ENCODE measurements at places on chromosomes 12 and 14.
A peak's percentile ranks its signal among the peaks of the same experiment; 100 is the strongest.

GRCh38 chr12:117069926-117070900, 29.0 kb downstream of the TESC start:
- no peak for DNase-seq

DNA sequence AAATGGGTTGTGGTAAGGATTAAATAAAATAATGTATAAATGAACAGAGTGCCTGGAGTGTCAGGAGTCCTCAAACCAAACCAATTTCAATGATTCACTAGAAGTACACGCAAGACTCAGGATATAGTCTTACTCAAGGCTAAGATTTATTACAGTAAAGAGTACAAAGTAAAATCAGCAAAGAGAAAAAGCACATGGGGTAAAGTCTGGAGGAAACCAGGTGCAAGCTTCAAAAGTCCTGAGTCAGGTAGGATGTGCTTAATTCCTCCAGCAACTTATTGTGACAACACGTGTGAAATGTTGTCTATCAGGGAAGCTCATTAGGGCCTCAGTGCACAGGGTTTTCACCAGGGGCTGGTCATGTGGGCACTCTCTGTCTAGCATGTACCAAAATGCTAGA, 105.8 kb upstream of the NAP1L1 start:
- no peak for DNase-seq

DNA sequence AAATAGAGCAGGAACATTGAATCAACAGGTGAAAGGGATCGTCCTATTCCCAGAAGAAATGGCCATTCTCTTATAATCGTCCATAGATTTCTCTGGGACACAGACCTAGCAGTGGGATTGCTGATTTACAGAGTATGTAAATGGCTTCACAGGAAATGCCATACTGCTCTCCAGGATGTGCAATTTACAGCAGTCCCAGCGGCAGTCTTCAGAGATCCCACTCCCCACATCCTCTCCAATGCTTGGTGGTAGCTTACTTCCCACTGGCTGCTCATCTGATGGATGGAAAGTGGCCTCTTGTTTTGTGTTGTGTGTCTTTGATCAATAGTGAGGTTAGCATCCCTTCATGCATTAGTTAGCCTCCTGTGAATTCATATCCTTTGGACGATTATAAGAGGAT, 58.1 kb upstream of the PRMT8 start:
- no peak for DNase-seq

DNA sequence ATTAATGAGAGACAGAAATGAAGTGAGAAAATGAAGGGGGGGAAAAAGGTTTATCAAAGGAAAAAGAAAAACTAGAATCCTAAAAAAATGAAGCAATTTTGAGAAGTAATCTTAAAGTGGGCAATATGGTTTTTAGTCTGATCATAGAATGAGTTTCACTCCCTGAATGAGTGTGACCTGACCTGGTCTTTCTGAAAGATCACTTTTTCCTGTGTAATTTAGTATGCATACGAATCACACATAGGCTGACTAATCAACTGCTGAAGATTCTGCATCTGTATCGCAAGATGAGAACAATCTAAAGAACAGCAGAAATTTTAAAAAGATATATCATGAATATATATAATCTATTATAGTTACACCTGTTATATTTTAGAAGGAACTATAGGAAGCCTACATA, 11.3 kb downstream of the GNPTAB start:
- DNase-seq: no peak

DNA sequence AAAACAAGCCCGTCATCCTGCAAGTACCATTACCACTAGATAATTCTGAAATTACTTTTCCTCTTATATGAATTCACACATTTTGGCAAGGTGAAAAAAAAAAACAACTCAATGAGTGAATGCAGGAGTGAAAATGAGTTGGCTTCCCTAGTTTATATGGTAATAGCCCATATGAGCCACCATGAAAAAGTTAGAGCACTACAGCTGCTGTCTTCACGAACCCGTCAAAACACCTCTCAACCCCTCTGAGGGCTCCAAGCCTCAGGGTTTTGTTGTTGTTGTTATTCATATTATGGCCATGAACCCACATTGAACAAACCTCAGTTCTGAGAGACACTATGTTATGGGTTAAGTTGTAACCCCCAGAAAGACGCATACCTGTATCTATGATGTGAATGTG, 289.9 kb upstream of the CAND1 start:
- no peak for DNase-seq

- DNase-seq: no peak
Measured at GRCh38 chr14:99261912-99262787, 9.8 kb downstream of the BCL11B start.

- DNase-seq: no peak
Measured at GRCh38 chr12:62629413-62629812, 162.8 kb downstream of the MON2 start.

GRCh38 chr14:88384718-88385117, 739 bp upstream of the SPATA7 start:
- peak; percentile 10 for DNase-seq

DNA sequence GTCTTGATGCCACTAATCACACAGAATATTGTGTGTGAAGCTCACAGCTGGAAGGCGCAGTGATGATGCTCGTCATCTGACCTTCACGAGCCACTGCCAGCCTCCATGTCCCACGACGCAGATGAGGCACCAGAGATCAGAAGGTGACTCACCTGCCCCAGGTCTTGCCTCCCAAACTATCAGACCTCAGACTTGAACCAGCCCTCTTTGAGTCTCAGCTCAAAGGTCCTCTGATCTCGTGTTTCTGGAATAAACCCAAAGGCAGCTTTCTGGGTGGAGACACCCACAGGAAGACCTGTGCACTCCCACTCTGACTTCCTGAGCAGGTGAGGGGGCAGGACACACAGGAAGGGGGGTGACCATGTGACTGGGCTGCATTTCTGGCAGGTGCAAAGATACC, 19.6 kb upstream of the CHGA start:
- DNase-seq: no peak

- peak; percentile 70 for DNase-seq
Measured at GRCh38 chr12:57754411-57755193, at the start of gene MARCHF9. TSS of gene MARCHF9 (plus strand) at chr12:57755103. CDS start at chr12:57755529, 426 bp downstream.

- peak; percentile 66 for DNase-seq
Measured at GRCh38 chr12:46269429-46270241, 792 bp upstream of the SLC38A1 start.

DNA sequence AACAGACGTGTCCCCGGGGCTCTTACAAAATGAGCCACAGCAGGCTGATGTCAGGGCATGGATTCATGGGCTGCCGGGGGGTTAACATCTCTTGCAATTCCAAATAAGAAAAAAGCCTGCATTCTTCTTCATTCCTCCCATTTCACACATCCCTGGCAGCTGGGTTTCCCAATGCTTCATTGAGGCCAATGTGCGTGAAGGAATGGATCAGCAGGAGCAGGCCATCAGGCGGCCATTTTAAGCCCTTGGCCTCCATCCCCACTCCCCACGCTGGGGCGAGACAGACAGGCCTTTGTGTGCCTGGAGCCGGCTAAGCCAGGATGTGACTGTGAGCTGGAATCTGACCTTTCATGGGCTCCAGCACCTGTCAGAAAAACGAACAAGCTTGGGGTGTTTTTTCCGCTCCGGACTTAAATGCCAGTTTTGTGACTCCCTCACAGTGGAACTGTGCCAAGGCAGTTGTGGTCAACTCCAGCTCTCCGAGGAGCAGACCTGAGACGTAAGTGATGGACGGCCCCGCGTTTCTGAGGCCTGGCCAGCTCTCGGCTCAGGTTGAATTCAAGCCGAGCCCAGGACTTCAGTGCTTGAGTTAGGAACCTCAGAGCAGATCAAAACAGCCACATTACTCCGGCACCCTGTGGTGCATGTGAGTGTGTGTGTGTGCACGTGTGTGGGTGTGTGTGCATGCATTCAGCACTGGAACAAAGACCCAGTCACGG, 133.1 kb downstream of the TMEM30B start:
- peak; percentile 95 for DNase-seq

DNA sequence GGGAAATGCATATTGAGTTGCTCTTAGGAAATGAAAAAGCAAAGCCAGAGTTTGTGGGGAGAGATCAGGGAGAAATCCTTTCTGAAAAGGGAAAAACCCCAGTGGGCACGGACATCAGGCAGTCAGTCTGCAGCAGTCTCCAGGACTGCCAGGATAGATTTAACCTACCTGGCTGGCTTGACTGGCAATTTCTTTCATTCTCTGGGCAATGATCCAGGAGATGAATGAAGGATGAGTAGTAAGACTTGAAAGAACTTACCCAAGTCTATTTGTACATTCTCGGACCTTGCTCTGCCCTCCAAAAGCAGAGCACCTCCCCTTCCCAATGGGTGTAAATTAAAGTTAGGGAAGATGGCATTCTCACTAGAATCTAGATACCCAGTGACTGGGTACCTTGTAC, 42.9 kb downstream of the CMAS start:
- DNase-seq: peak; percentile 78

DNA sequence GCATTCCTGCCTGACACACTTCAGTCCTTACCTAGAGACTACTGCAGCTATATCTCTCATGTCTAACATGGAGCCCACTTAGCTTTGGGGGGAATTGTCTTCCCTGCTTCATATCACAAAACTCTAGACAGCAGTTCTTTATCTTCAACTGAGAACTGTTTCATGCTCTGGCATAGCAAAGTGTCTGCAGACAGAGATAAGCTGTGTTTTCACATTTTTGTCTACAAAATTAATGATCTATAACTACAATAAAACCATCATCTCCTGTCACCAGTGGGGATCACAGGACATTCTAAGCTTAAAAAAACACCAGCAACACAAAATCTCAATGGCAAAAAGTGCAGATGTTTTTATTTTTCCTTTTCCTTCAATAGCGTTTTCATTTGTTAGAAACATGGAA, 137.1 kb upstream of the VRK1 start:
- DNase-seq: no peak

DNA sequence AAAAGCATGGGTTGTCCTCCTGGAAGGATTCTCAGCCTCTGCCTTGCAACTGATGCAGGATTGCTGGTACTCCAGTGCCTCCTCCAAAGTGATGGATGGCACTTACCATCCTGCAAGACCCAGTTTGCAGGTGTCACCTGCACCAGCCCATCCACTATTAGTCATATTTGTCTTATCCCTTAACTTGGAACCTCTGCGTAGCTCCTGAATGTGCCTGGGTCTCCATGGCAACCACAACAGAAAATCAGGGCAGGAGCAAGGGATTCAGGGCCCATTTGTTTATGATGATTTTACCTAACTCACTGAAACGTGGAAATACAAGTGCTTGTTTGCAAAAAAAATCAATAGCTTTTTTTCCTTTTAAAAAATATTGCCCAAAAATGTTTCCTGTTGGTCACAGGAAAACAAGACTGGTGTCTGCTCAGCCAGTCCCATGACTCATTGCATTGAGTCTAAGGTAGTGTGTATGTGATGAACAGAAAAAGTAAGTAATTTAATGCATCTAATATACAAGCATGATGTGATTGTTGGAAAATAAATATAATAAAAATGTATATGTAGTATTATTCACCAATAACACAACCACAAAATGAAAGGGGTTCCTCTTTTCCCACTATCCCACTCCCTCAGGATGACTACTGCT, 1196.3 kb upstream of the TMEM132C start:
- no peak for DNase-seq

DNA sequence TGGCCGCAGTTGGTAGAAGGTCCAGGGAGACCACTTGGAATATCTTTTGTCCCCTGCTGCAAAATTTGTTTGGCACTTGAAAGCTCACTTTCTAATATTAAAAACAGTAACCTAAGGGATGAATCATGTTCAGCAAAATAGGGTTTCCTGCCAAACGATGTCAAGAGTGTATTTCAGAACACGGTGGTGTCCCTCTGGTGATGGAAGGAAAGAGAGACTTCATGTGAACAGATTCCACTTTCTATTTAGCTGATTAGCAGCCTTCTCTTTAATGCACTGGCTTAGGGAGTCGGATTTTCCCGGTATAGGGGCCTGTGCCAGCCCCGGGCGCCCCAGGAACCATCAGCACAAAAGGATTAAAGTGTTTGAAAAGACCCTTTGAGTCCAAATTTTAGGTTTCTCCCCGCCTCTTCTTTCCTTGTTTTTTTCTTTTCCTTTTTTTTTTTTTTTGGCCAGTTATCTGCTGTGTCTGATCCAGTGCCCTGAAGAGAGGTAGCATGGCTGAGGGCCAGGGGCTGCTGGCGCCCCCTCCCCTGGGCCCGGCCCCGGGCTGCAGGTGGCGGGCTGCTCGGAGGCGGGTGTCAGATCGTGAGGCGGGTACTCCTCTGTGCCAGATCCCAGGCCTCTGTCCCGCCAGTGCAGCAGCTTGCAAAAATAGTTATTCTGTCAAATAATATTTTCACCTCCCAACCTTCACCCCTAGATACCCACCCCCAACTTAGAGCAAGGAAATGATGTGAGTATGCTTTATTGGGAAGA, 88.3 kb downstream of the TESC start:
- no peak for DNase-seq

All from mammary epithelial cell (primary cell).